ENCODE measurements at places on chromosomes 1 and 21.

- H3K27me3 ChIP-seq = no peaks in the 10 kb centered on the region
- no peak for DNase-seq
- no peaks in the 10 kb centered on the region for H3K4me1 ChIP-seq
- no peak overlapping the region for H3K27ac ChIP-seq
- H3K36me3 ChIP-seq = no peaks in the 10 kb centered on the region
- H3K4me3 ChIP-seq = no peak overlapping the region
Observed at GRCh38 chr1:82567348-82567747, 766.6 kb downstream of the ADGRL2 start.

DNA sequence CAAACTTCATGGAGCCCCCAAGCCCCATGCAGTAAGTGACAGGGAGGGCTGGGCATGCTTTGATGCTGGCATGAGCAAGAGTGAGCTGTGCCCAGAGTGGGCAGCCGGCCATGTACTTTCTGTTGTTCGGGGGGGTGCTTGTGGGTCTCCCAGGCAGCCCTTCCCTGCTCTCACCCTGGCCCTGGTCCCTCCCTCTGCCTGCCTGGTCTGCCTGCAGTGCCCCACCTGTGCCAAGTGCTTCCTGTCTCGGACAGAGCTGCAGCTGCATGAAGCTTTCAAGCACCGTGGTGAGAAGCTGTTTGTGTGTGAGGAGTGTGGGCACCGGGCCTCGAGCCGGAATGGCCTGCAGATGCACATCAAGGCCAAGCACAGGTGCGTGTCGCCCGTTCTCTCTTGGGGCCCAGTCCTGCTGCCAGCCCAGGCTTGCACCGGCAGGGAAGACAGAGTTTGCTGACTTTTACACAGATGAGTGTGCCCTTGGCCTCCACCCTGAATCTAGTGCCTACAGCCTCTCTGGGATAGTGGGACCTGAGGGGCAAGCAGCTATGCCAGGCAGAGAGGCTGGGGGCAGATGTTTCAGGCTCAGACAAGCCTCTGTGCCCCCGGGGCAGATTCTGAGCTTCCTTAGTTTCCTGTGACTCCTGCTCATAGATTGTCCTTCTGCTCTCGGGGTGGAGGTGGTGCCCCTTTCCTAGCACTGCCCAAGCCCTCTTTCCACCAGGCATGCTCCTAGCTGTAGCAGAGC, 7.6 kb downstream of the ZBTB48 start:
- DNase-seq = no peak
- peak overlapping the region; percentile 21 for H3K27ac ChIP-seq
- no peaks in the 10 kb centered on the region for H3K27me3 ChIP-seq
- peaks cover 11% of the 10 kb centered on the region for H3K36me3 ChIP-seq
- no peak overlapping the region for H3K4me3 ChIP-seq
- peaks cover 14% of the 10 kb centered on the region for H3K4me1 ChIP-seq

GRCh38 chr1:235998812-235999211, 66.1 kb downstream of the NID1 start:
- H3K27ac ChIP-seq = peak overlapping the region; percentile 98
- H3K4me3 ChIP-seq = peak overlapping the region; percentile 68
- H3K36me3 ChIP-seq = peaks cover 8% of the 10 kb centered on the region

DNA sequence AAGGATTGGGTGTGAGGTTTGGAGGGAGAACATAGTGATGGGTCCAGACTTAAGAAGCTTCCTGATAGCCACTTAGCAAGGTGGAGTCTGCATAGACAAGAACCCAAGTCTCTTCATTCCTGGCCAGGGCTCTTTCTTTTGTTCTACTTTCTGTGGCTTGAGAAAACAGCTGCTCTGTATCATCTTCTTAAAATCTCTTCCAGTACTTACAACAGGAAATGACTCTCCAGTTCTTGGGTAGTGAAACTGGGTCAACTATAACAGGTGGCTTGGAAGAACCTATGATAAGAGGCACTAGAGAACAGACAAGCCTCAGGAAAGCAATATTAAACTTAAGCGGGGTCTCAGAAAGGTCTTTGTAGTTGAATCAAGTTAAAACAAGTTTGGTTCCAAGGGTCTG, 148.1 kb upstream of the USP24 start:
- H3K27me3 ChIP-seq = peaks cover 15% of the 10 kb centered on the region
- no peak overlapping the region for H3K27ac ChIP-seq
- no peak for DNase-seq
- H3K4me3 ChIP-seq = no peak overlapping the region
- H3K36me3 ChIP-seq = no peaks in the 10 kb centered on the region

GRCh38 chr1:214301526-214301925, 20.6 kb downstream of the SMYD2 start:
- H3K36me3 ChIP-seq = peaks cover 2% of the 10 kb centered on the region
- DNase-seq = no peak
- peaks cover 3% of the 10 kb centered on the region for H3K4me1 ChIP-seq

DNA sequence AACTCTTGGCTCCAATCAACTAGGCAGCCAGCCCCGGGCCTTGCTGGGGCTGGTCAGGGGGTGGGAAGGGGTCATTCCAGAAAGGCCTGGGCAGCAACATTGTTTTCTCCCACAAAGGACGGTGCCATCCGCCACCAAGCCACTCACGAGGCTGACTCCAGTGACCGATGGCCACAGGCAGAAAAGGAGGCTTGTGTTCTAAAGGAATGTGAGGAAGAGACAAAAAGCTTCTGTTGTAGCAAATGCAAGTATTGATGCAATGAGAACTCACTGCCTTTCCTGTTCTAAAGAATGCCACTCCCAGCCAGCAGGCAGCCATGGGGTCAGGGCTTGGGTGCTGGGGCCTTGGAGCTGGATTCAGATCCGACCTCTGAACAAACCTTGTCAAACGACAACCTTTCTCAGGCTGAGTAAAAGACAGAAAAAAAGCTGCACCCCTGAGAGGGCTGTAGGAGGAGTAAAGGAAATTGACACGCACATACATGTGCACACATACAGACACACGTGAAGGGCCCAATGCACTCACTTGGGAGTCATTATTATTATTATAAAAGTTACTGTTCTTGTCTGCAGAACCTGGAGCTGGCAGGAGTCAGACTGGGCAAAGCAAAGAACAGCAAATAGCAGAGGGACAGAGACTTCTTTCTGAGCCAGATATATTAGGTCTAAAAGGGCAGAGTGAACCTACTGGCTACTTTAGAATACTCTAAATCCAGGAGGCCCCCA, 13.9 kb upstream of the PRMT2 start:
- peaks cover 24% of the 10 kb centered on the region for H3K4me1 ChIP-seq
- peak overlapping the region; percentile 88 for H3K27ac ChIP-seq
- DNase-seq = no peak
- H3K4me3 ChIP-seq = peak overlapping the region; percentile 65
- H3K27me3 ChIP-seq = peaks cover 4% of the 10 kb centered on the region
